K562 (cell line): ENCODE measurements at places on chromosomes 4 and X. TPM values are rescaled to one million over a fixed set of nuclear protein-coding genes. Genes with fewer than 3 reads are reported as not detected.

ANXA10 gene
- polyA plus RNA-seq: not detected in 2 replicates

RIBC1 gene
- 0.23 and 0.51 TPM in 2 replicates for polyA plus RNA-seq

KIT gene
- polyA plus RNA-seq: 0.38 and 0.92 TPM in 2 replicates

FSTL5 gene
- polyA plus RNA-seq: 0.12 and 0.20 TPM in 2 replicates

MAGEB10 gene
- polyA plus RNA-seq: 0.27 and 0.40 TPM in 2 replicates

IL15 gene
- 0.18 and 0.41 TPM in 2 replicates for polyA plus RNA-seq

CHRDL1 gene
- not detected in 2 replicates for polyA plus RNA-seq

RPA4 gene
- 0.20 TPM in 1 of 2 replicates, not detected in the other for polyA plus RNA-seq

CLDN22 gene
- 0.11 TPM in 1 of 2 replicates, not detected in the other for polyA plus RNA-seq

CT45A5 gene
- polyA plus RNA-seq: 4.5 and 5.6 TPM in 2 replicates

MAGEA11 gene
- polyA plus RNA-seq: not detected in 2 replicates

AMOT gene
- not detected in 2 replicates for polyA plus RNA-seq

SSX1 gene
- 84.8 and 105 TPM in 2 replicates for polyA plus RNA-seq

STPG2 gene
- polyA plus RNA-seq: not detected in 2 replicates

SCRG1 gene
- polyA plus RNA-seq: not detected in 2 replicates

TSPAN6 gene
- polyA plus RNA-seq: 0.04 TPM in 1 of 2 replicates, not detected in the other

CCDC120 gene
- polyA plus RNA-seq: 1.3 and 2.2 TPM in 2 replicates
